Fibroblast of villous mesenchyme (primary cell): ENCODE measurements at places on chromosomes 6 and 20. TPM values are rescaled to one million over a fixed set of nuclear protein-coding genes. Genes with fewer than 3 reads are reported as not detected.

TRIM40 gene
- total RNA-seq, result not detected in 2 replicates

SAMD3 gene
- 3.0 and 5.5 TPM in 2 replicates for total RNA-seq

MCCD1 gene
- not detected in 2 replicates for total RNA-seq

SMPDL3A gene
- total RNA-seq, result 13.4 and 21.3 TPM in 2 replicates

ZBTB9 gene
- total RNA-seq, result 4.7 and 5.2 TPM in 2 replicates

UBE2J1 gene
- total RNA-seq, result 47.7 and 54.4 TPM in 2 replicates

ACSS1 gene
- 1.6 and 3.5 TPM in 2 replicates for total RNA-seq
